WERI-Rb-1 (cell line): ENCODE measurements at places on chromosomes 3 and 15.

DNA sequence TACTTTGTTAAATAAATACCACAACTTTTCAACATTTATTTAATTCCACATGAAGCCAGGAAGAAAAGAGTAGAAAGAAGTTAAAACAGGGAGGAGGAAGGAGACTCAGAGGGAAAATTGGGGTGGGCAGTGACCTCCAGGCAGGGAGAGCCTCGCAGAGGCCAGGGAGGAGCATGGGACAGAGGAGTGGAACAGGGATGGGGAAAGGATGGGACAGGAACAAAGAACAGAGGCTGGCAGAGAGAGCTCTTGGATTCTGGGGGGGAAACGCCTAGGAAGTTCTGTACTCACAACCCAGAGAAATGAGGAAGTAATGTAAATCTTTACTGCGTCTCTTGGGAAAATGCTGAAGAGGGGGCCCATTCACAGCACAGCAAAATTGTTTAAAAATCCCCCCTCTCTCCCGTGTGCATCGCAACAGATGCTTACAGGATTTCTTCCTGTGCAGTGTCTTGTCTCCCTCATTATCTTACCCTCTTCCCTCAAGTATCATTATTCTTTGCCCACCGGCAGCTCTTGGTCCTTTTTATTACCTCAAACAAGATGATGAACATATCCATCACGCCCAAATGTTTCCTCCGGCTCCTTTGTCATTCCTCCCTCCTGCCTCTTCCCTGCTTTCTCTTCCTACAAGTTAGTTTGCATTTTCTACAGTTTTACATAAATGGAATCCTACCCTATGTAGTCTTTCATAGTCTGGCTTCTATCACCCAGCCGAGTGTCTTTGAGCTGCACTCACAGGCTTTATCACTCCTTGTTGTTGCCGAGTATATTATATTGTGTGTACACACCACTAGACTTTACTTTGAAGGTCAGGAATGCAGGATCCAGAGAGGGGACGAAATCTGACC lies 65.5 kb downstream of the ARHGAP31 start:
- DNase-seq, result no peak

GRCh38 chr3:88542916-88543315 lies 393.2 kb downstream of the C3orf38 start:
- DNase-seq, result no peak

- DNase-seq, result no peak
Observed at GRCh38 chr3:196222876-196223595, 6.7 kb downstream of the SLC51A start.

DNA sequence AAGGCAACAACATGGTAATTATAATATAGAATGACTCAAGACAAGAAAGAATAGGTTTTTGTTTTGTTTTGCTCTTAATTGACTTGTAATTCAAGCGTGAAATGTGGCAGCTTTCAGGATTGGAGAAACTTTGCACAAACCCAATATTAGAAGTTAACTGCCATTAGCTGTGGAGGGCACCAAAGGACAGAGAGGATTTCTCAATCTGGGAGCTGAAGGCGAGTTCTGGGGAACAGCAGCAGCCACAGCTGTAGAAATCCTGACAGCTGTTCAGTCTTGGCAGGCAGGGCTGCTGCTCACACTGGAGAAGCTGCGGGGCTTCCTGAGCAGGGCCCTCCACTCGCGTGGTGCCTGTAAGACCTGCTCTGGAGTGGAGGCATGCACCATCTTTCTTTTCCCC lies 182.2 kb upstream of the IL12A start:
- no peak for DNase-seq

DNA sequence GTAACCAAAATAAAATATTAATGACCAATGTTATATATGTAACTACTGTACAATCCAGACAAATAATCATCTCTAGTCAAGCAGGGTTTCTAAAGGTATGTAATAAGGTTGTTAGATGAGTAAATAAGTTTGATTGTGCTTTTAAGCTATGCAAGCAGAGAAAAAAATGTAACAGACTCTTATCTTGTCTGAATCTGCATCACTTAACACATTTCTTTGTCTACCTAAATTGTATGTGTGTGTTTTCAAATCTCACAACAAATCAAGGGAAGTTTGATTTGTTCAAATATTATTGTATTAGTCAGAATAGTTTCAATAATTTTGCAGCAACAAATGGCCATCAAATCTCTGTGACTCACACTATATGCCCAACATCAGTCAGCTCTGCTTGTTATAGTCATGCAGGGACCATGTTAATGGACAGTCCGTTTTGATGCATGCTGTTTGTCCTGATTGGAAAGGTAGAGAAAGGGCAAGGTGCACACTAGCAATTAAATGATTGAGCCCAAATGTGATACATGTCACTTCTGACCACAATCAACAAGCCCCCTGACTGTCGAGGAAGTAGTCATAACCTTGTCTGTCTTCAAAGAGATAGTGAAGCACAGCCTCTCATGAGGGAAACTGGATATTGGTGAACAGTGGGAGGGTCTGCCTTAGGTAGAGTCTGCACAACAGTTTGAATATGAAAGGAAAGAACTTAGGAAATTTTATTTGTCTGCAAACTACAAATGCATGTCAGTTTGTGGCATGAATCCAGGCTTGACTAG lies 349.4 kb upstream of the SATB1 start:
- no peak for DNase-seq

GRCh38 chr3:117801912-117802239 lies 1092.3 kb downstream of the TUSC7 start:
- DNase-seq, result no peak

GRCh38 chr3:36823806-36824205 lies 59.5 kb upstream of the DCLK3 start:
- DNase-seq, result peak; percentile 87

DNA sequence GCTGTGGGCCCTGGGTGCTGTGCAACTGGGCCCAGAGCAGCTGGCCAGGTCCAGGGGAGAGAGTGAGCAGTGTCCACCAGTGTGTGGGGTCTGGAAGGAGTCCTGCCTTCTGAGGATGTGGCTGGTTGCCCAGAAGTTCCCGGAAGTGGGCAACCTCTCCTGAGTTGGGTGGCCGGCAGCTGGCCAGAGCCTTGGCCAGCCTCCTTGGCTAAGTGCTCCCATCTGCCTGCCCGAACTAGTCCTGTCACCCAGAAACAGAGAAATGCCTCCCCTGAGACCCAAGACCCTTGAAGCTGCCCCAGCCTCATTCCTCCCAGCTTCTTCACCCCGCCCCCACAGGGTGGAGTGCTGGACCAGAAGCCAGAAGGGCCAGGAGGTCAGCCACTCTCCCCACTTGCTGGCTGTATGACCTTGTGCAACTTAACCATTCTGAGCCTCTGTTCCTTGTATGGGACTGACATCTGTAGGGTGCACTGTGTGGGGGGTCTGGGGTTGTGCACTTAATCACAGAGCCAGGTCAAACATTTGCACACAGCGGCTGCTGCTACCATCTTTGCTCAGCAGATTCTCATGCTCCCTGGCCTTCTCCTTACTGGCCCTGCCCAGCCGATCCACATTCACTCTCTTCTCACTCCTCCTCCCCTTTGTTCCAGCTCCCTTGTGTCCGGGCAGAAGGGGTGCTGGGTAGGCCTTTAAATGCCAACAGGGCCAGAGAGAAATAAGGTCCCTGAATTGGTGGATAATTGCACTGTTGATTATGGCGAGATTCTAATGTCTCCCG lies 7.5 kb upstream of the ALAS1 start:
- no peak for DNase-seq

DNA sequence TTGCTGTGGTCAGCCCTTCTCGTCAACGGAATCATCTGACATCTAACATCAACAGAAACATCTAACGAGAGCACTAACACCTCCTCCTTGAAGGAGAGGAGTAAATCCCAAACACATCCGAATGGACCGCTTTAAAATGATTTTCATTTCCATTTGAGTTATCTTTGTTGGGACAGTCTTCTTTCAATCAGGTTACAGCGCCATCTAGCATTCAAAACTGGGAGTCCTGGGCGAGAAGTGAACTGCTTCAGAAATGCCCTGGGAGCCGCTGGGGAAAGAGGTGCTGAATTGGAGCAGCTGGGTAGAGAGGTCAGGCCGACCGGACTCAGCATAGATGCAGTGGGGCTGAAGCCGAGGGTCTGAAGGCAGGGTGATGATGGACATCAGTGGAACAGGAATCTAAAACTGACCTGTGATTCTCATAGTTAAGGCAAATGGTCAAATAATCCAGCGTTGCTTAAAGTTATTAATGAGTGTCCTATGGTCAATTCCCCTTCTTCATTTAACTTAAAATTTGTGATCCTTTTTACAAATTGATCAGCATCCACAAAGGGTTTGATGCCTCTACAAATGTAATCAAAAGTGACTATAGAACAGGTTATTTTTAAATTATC lies 170.0 kb upstream of the NDN start:
- DNase-seq, result peak; percentile 74

DNA sequence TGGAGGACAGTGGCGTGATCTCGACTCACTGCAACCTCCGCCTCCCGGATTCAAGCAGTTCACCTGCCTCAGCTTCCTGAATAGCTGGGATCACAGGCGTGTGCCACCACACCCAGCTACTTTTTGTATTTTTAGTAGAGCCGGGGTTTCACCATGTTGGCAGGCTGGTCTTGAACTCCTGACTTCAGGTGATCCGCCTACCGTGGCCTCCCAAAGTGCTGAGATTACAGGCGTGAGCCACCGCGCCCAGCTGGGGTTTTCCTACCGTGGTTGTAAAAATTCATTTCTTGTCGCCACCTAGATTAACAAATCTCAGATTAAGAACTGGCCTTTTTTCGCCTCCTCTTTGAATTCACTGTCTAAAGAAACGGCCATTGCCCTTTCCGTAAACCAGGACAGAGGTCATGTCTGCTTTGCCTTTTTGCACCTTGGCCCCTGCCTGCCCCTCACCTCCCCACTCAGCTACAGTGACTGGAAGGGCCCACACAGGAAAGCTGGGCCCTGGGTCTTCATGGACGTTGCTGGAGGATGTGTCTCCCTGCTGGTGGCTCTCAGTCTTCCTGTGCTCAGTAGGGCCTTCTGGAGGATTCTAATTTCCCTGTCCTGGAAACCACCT lies 17.2 kb downstream of the ZNF710 start:
- DNase-seq, result no peak

DNA sequence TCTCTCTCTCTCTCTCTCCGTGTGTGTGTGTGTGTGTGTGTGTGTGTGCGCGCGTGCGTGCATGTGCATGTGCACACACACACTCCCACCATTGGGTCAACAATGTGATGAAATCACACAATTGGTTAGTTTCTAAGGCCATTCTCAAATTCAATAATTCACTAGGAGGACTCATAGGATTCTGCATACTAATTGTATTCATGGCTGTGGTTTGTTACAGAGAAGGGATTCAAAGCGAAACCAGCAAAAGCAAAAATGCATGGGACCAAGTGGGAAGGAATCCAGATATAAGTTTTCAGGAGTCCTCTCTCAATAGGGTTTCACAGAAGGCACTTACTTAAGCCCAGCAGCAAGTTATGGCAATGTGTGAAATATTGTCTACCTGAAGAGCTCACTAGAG lies 515.0 kb downstream of the PYDC2 start:
- no peak for DNase-seq

DNA sequence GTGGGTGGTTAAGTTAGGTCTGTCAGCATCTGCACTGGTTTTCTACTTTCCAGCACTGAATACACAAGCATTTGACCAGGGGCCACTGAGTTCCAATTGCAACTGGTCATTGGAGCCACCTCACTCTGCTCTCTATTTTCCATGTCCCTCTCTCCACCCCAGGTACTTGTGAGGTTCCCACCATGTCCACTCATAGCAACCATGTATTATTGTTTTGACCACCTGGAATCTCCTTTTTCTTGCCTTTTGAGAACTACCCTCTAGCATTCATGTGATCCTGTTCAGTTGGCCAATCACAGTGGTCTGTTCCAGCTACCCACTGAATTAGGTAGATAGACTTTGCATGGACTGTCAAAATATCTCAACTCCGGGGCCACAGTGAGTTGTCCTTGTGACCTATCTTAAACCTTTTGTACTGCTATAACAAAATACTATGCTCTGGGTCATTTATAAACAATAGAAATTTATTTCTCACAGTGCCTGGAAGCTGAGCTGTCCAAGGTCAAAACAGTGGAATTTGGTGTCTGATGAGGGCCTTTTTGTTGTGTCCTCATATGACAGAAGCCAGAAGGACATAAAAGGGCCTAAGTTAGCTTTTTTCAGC lies 20.2 kb upstream of the TM4SF18 start:
- DNase-seq, result no peak

DNA sequence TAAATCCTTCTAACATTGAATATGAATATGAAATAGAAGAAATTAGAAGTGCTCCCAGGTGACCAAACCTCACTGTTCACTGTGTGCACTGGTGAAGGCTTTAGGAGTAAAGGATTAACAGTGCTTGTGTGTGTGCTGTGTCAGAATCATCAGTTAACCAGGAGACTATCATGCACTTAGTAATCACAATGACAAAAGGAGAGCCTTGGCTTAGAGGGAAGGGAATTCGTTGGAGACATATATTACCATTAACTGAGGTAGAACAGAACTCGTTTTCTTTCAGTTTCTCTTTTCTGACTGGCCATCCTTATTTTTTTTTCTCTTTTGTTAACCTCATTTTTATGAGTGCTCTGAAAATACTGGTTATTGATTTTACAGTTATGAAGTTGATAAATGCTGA lies 213.3 kb upstream of the GBE1 start:
- DNase-seq, result no peak

DNA sequence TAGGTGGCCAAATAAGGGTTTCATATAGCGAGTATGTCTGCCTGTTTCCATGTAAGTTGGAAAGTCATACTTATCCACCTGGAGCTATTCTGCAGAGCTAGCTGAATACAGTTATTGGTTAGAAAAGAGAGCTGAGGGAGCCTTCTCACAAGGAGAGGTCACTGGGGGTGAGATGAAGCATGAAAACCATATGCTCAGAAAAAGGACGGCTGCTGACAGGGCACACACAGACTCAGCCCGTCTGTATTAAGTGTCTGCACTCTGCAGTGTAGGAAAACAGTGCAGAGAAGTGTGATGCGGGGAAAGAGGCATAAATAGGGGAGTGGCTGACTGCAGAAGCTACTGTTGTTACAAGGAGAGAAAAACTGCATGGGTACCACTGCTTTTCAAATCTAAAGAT lies 58.2 kb downstream of the C3orf70 start:
- DNase-seq, result peak; percentile 51

DNA sequence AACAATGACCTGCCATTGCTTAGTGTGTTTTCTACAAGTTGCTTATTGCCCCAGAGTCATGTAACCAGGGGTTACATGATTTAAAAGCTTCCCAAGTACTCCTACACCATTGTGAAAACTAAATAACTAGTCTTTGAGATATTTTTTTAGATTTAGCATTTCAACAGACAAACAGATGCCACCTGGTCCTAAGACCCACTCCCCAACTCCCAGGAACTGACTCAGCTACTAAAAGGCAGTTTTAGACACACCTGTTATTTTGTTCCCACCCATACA lies 28.1 kb upstream of the KBTBD12 start:
- DNase-seq, result no peak

- DNase-seq, result no peak
Observed at GRCh38 chr3:14784087-14784681, 34.6 kb upstream of the FGD5 start.

GRCh38 chr3:49339941-49340800 lies at the start of gene USP4:
Gene USP4, minus strand, starts transcription at chr3:49340053. Its CDS starts 29 bp downstream, at chr3:49340024.
- DNase-seq, result peak; percentile 97
